Fibroblast of gingiva (primary cell): ENCODE measurements at places on chromosomes 4 and X.

DNA sequence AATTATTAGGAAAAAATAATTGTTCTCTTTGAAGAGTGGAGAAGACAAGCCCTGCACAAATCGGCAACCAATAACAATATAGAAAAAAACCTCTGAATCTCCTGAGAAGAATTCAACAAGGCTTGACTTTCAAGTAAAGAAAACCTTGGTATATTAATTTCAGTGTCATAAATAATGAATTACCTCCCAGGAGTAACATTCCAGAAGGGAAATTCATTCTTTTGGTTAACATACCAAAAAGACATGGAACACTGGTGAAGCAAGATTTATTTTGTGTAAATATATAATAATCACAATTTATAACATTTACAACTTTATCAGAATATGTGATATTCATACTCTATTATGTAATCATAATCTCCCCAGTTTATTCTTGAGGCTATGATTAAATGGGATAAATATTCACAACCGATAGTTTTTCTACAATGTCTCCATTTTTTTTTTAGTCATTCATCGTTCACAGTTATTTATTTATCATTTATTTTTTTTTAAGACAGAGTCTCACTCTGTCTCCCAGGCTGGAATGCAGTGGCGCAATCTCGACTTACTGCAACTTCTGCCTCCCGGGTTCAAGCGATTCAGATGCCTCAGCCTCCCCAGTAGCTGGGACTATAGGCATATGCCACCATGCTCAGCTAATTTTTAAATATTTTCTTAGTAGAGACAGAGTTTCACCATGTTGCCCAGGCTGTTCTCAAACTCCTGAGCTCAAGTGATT is 53.0 kb upstream of the RPS6KA6 start:
- DNase-seq: no peak

DNA sequence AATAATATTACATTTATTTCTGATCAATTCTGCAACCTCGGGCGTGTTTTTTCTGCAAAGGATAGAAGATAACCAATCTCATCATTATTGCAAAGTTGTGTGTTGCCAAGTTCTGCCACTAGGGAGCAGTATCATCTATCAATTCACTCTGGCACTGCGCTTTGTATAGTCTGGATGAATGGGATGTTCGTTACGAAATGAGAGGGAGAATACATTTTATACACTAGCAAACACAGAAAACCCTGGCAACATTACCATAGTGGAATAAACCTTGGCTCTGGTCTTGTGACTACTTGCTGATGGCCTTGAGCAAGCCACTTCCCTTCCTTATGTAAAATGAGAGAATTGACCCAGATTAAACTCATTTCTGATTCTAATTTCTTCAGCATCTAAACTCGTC is 97.5 kb upstream of the ZNF518B start:
- peak; percentile 58 for DNase-seq

DNA sequence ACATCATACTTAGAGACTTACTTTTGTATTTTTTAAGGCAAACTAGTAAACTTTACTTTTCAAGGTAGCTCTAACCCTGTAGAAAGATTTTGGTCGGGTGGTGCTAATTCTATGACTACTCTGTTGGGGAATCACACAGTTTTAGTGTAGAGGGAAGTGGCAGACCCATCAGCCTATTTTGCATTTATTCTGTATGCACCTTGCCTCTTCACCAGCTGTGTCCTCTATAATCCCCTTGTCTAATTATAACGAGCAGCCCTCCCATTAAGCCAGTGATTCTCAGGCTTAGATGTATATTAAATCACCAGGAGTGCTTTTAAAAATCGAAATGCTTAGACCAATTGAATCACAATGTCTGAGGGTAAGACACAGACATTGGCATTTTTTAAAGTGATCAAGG is 78.1 kb downstream of the GALNT7 start:
- no peak for DNase-seq

DNA sequence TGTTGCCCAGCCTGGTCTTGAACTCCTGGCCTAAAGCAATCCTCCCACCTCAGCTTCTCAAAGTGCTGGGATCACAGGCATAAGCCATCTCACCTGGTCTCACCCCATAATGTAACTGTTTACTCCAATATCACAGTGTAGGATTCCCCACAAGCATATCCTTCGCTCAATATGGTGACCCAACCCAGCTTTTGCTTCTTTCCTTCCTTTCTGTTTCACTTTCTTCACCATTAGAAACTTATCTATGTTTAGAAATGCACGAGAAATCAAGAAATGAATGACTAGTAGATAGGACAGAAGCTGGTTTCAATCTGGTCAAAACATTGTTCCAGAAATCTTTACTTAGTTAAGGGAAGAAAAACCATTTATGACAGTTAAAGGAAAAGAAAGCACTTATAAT is 18.9 kb downstream of the TSPAN5 start:
- DNase-seq: no peak

GRCh38 chrX:45860450-45860849 is 659.8 kb upstream of the DIPK2B start:
- DNase-seq: no peak

DNA sequence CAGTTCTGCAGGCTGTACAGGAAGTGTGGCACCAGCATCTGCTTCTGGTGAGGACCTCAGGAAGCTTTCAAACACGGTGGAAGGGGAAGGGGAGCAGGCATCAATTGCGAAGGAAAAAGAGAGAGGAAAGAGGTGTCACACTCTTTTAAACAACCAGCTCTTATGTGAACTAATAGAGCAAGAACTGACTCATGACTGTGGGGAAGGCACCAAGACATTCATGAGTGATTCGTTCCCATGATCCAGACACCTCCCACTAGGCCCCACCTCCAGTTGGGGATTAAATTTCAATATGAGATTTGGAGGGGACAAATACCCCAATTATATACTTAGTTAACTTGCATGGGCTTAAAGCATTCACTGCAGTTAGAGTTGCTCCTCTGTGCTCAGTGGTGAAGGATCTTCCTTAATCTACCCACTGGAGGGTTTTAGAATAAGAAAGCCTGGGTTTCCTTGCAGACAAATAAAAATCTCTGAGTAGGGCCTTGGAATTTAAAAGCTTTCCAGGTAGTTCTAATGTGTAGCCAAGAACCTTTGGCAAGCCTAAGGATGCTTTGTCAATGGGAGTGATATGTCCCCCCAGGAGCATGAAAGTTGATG is 60.0 kb downstream of the SYNPO2 start:
- DNase-seq: no peak

- DNase-seq: no peak
Measured at GRCh38 chrX:43065978-43066377, 288.0 kb upstream of the PPP1R2C start.

DNA sequence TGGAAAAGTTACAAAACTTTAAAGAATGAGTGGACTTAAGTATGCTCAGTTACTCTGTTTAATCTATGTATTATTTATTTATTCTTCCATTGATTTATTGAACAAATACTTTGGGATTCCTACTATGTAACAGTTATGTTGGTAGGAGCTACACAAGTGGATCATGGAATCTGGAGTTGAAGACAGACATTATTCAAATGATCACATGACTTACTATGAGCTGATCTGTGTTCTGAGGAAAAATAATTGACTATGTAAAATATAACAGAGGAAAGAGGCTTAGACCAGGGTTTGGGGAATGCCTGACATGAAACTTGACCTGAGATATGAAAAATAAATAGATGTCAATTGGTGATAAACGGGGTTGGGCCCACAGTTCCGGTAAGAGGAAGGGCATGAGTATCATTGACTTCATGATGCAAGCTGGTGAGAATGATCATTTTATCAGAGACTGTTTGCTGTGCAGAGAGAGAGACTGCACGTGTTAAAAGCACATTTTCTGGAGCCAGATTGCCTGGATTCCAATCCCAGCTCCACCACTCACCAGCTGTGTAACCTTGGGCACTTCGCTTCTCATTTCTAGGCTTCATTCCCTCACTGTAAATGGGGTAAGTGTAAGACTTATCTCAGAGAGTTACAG is 179.0 kb downstream of the SPCS3 start:
- DNase-seq: no peak

DNA sequence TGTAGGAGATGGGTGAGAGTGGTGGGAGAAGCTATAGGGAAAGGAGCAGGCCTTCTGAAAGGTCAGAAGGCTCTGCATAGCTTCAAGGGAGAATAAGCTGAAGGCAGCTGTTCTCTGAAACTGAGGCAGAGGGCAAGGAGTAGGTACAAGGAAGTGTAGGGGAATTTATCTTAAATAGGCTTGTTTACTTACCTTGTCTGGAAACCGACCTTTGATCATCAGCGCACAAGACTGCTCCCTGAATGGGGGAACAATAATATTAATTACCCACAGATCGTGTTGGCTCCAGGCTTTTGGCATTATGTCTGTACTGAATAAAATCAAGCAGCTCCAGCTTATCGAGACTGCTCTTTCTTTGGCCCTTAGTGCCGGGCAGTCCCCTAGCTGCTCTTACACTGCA is 175.5 kb upstream of the MAGEB16 start:
- DNase-seq: no peak

GRCh38 chr4:68218044-68218443 is 27.4 kb downstream of the TMPRSS11B start:
- no peak for DNase-seq

DNA sequence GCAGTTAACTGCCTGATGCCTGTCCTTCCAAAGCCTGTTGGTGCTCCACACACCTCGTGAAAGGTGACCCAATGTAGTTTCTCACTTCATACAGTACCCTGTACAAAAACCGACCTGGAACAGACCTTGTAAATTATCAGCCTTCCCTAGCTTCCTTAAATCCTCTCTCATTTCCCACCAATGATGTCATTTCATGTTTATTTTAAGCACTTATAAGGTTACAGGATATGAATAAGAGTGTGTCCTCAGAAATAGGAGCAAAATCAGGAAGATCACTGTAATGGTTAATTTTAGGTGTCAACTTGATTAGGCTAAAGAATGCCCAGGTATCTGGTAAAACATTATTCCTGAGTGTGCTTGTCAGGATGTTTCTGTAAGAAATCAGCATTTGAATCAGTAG is 44.7 kb downstream of the TMEM150C start:
- DNase-seq: peak; percentile 9

GRCh38 chrX:33204889-33205288 is 6.5 kb downstream of the DMD start:
- no peak for DNase-seq

DNA sequence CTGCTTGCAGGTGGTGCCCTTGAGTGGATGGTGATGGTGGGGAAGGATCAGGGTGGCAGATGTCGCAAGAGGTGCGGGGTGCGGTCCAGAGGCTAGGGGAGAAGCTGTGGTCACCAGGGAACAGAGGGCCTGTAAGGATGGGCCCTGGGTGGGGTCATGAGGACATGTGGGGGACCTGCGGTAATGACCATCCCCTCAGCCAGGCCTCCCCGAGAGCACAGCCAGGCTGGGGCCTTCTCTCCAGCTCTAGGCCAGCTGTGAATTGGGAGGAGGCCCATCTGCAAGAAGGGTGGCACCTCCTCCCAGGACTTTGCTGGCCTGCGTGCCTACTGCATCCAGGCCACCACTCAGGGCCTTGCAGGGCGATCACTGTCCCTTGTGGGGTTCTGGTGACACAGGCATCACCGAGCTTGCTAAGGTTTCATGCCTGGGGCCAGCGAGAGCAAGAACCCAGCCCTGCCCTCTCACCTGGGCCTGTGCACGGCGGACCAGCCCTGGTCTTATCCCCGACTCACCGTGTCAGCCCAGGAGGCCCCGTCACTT is 34.1 kb upstream of the MXD4 start:
- DNase-seq: no peak
